NCI-H187 (cell line): ENCODE measurements at places on chromosomes 4 and X.

DNA sequence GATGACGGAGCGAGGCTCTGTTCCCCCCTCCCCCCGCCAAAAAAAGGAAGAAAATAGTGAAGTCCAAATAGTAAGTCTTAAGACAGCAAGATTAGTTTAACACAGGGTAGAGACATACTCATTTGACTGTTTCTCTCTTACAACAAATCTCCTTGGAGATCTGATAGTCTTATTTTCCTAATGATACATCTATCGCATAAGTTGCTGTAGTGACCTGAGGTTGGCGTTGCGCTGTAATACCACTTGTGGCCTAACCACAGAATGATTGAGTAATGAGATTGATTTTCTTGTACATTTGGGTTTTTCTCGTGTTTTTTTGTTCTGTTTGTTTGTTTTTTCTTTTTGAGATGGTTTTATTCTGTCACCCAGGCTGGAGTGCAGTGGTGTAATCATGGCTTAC, 27.2 kb downstream of the OCIAD1 start:
- DNase-seq = no peak

GRCh38 chr4:66837279-66837922, 707.9 kb downstream of the CENPC start:
- DNase-seq = no peak

DNA sequence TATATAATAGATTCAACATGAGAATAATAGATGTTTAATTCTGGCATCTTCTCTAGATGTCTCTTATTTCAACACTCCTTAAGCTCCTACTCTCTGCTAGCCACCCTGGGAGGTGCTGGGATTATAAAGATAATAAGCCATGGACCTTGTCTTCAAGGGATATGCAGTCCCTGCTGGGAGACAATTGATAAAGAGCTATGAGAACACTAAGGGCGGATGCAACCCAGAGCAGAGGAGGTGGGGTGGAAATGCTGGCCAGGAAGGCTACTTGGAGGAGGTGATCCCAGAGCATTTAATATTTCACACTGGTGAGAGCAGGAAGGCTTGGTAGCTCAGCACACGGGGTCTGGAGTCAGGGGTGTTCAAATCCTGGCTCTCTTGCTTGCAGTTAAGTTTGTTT, 18.3 kb upstream of the PGRMC2 start:
- no peak for DNase-seq

- no peak for DNase-seq
Observed at GRCh38 chrX:39753293-39753996, 344.3 kb downstream of the BCOR start.

DNA sequence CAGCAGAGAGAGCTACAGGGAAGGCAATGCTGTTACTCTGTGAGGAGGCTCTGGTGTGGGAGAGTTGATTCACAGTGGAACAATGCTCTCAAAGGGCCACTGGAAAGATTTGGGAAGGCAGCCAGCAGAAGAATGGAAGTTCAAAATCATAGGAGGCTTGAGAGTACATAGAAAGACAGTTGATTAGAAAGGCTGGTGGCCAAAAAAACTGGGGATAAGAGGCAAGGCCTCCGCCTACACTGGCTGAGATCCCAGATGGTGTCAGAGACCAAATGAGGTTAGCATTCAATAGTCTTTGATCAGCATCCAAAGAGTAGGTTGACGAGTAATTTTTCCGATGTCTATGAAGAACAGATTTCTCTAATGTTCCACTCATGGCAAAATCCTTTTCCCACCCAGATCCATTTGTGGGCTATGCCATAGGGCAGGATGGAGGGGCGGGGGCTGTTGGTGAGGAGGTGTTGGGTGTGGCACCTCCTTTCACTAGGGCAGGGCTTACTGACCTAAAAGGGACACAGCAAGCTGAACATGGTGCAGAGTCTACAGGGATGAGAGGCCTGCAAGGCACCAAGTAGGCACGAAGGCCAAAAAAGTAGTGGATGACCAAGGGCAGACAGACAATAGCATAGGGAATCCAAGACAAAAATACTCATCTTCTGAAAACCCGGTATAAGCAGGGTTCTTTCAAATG, 15.1 kb downstream of the TEC start:
- DNase-seq = no peak

DNA sequence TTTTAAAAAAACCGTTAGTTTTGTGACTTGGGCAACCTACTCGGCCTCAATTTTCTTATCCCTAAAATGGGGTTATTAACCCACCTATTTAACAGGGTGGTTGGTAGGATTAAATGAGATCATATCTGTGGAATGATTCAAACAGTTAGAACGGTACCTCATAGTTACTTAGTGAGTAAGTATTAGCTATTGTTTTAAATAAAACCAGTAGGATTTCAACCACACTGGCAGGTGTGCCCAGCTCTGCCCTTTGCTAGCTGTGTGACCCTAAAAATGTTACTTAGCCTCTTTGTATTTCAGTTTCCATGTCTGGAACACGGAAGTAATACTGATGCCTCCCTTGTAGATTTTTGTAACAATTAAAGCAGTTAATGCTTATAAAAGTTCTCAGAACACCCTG, 225.8 kb upstream of the SPRY1 start:
- no peak for DNase-seq

DNA sequence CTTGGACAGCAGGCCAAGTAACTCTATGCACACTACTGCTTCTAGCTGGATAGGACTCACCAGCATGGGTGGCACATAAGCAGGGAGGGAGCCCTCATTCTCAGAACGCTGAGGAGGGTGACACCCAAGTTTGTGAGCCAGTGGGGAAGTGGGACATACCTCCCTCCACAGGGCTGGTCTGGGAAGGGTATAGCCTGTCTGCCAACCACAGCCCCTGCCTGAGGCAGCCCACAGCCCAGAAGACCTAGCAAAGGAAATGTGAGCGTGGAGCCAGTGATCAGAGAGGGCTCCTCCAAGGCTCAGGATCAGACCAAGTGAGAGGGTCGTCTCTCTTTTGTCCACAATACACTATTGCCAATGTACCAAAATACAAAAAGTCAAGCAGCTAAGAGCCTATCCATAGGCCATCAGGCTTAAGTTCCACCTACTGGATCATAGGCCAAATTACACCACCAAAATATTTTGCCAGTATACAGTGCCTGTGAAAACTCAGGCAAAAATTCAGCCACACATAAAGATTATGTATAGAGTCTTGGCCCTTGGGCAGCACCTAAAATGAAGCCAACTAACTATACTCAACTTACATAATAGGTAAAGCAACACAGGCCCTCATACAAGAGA, 1203.1 kb downstream of the PCDH18 start:
- no peak for DNase-seq

- no peak for DNase-seq
Observed at GRCh38 chr4:145099653-145100052, 1.5 kb downstream of the ABCE1 start.

DNA sequence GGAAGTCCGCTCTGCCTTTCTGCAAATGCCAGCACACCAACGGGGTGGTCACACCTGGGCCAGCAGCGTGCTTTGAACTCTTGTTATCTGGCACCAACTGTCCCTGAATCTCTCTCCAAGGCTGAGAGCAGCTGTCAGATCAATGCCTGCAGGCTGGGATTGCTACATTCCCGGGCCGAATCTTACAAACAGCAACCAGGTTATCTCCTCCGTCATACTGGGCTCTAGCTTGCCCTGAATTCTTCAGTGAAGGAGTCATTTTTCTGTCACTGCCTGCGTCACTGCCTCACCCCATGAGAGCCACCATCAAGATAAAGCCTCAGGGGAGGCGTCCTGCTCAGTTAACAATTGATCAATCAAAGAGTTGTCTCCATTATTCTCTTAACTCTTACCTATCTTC, 329.4 kb upstream of the PPARGC1A start:
- DNase-seq = no peak
